OCI-LY7 (cell line): ENCODE measurements at places on chromosomes 12 and 14.

DNA sequence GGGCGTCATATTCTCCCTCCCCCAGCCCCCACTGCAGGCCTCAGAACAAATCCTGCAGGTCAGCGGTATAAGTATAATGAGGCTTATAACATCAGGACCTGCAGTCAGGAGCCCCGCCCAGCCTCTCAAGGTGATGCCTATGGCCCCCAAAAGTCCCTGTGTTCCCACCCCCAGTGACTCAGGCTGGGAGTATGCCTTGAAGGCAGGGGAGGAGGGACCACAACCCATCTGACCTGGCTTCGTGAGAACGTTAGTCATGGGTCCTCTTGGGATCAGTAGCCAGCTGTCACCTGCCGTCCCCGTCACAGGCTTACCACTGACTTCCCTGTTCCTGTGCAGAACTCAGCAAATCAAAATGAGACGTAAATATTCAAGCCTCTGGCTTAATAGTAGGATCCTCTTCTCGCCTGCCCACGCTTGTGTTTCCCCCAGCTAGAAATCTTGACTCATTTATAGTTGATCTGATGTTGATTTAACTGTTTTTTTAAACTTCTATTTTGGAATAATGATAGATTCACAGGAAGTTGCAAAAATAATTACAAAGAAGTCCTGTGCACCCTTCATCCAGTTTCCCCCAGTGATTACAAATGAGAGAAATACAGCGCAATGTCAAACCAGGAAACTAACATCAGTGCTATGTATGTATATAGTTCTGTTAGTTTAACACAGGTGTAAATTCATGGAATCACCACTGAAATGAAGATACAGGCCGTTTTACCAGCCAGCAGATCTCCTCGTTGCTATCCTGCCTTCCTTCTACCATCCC is 107.5 kb downstream of the ADGRD1 start:
- DNase-seq = peak; percentile 29

DNA sequence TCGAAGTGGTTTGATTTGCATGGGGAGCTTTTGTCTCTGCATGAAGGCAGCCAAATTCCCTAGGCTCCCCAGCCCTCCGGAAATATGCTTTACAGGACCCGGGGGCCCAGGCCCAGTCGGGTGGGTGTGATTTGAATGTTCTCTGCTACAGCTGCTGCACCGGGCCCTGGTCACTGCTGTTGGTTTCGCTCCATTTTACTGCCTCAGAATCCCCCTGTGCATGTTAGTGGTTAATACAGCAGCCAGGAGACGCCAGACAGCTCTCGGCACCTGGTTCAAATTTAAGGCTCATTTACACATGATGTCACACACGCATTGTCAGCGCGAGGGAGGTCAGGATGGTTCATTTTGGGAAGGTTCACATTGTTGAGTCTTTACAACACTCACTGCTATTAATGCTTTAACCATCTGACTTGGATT is 99.6 kb downstream of the SLC38A6 start:
- peak; percentile 94 for DNase-seq

GRCh38 chr12:64796205-64796845 is 28.1 kb upstream of the TBC1D30 start:
- DNase-seq = peak; percentile 86

DNA sequence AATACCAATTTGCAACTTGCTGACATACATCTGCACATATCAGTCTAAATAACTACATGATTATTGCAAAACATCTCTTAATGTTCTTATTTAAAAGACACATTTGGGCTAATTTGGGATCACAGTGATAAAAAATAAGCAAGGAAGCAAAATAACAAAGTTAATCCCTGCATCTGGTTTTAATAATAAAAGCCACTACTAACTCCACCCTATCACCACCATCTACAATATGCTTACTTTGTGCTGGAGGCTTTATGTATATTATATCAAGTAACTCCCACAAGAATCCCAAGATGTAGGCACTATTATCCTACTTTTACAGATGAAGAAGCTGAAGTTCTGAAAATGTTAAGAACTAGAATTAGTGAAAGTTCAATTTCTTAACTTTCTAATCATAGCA is 45.7 kb downstream of the TAOK3 start:
- no peak for DNase-seq

DNA sequence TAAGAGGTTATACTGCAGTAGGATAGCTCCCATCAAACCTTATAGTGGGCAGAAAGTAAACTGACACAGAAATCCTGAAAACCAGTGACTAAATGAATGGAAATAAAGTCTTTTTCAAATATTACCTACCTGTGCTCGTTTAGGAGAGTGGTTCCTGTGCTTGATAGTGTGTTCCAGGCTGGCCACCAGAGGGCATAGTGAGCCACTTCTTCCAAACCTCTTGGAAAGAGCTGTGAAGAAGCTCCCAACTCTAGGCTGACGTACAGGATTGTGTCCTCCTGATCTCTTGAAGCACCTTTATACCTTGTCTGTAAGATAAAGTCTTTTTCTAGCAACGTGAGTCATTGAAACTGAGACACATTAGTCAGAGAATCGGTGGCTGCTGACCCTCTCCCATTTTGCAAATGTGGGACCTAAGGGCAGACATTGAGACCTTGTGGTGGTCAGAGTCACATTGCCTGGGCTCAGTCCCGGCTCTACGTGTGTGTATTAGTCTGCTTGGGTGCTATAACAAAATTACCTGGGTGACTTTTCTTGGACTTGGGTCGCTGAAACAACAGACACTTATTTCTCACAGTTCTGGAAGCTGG is 17.6 kb downstream of the TDP1 start:
- peak; percentile 58 for DNase-seq

DNA sequence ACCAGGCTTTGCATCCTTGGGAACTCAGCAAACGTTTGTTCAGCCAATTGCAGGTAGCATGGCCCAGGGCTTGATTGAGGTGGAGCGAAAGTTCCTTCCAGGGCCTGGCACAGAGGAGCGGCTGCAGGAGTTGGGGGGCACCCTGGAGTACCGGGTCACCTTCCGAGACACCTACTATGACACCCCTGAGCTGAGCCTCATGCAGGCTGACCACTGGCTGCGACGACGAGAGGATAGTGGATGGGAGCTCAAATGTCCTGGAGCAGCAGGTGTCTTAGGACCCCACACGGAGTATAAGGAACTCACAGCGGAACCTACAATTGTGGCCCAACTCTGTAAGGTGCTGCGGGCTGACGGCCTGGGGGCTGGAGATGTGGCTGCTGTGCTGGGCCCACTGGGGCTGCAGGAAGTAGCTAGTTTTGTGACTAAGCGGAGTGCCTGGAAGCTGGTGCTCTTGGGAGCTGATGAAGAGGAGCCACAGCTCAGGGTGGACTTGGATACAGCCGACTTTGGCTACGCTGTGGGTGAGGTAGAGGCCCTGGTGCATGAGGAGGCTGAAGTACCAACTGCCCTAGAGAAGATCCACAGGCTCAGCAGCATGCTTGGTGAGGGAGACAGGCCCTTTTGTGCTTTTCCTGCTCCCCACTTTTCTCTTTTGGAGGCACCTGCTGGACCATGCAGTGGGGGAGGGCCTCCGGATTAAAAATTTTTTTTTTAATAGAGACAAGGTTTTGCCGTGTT is 799 bp downstream of the THTPA start:
- peak; percentile 44 for DNase-seq

GRCh38 chr14:30603402-30603801 is 18.7 kb upstream of the SCFD1 start:
- DNase-seq = no peak

DNA sequence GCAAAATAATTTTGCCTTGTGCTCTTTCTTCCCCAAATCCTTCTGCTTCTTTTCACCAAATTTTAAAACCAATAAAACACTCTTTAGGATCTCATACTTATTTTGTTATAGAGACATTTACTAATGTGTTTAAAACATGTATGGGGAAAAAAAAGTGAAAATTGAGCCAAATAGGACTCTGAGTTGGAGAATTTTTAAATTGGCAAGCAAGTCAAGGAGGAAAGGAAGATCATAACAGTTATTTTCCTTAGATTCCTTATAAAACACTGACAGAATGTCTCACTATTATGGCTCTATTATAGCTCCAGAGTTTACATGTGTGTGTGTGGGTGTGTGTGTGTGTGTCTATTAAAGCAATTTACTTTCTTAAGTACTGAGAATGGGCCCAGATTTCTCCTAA is 220.5 kb downstream of the SLC6A15 start:
- no peak for DNase-seq

GRCh38 chr14:52377940-52378339 is 63.8 kb downstream of the PTGER2 start:
- peak; percentile 4 for DNase-seq

- DNase-seq = no peak
Measured at GRCh38 chr12:46516933-46517578, 144.5 kb upstream of the SLC38A2 start.

- no peak for DNase-seq
Measured at GRCh38 chr12:3230758-3231375, 153.7 kb downstream of the TSPAN9 start.

DNA sequence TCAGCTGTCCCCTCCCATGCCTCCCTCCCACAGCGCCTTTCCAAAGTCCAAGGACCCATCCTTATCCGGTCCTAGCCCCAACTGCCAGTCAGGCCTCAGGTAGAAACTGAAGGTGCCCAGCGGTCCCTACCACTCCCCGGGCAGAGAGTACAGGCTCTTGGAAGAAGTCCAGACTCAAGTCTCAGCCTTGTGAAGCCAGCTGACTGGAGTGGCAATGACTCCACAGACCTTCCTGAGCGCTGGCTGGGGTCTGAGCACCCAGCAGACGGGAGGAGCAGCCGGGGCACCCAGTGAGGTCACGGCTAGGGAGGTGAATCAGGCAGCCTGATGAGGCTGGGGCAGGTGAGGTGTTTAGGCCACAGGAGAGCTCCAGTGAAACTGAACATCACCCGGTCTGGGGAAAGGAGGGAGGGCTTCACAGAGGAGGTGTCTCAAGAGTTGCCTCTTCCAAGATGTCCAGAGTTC is 60.0 kb downstream of the ITPK1 start:
- no peak for DNase-seq

DNA sequence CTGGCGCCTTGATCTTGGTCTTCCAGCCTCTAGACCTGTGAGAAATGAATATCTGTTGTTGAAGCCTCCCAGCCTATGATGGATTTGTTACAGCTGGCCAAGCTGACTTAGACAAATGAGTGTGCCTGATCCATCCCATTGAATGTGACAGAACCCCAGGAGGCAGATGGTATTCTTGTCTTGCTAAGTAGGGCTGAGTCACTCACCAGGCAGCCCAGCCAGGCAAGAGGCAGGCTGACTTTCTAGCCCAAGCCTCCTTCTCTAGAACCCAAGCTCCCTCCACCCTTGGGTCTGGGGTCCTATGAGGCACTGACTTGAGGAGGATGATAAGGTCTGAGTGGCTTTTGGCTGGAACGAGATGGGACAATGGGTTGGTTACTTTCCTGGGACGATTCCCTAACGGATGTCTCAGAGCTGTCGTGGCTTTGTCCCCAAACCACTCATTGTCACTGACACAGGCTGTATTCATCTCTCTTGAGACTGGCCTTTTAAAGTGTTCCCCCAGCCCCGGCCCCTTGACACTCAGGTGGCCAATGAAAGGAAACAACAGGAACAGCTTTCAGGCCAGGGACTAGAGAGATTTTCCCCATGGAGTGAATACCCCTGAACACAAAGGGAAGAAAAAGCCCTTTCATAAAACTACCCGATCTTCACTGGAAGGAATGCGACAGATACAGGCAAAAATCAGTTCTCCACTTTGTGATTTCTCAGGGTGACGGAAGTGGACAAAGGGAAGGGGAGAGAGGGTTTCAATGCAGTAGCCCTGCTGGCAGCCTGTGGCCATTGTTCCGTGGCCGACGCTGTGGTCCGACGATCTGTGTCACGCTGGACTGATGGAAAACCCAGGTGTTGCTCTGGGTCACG is 264.2 kb downstream of the AACS start:
- no peak for DNase-seq

- no peak for DNase-seq
Measured at GRCh38 chr14:70934502-70935134, 27.4 kb downstream of the PCNX1 start.
